ENCODE measurements at places on chromosomes 11 and 22. TPM values are rescaled to one million over a fixed set of nuclear protein-coding genes. Genes with fewer than 3 reads are reported as not detected.

The CENATAC gene
- polyA plus RNA-seq = 33.5 TPM

The MS4A12 gene
- polyA plus RNA-seq = not detected

The NRXN2 gene
- 424 TPM for polyA plus RNA-seq

The NDUFC2 gene
- polyA plus RNA-seq = 275 TPM

The C1QTNF4 gene
- polyA plus RNA-seq = 113 TPM

The C11orf97 gene
- polyA plus RNA-seq = 1.3 TPM

The KREMEN1 gene
- polyA plus RNA-seq = 9.5 TPM

The HSPB2 gene
- polyA plus RNA-seq = 4.3 TPM

The PATE4 gene
- polyA plus RNA-seq = 0.27 TPM

The LMO1 gene
- 8.2 TPM for polyA plus RNA-seq

The TST gene
- polyA plus RNA-seq = 22.7 TPM

The PLCB3 gene
- 14.0 TPM for polyA plus RNA-seq

The INSC gene
- polyA plus RNA-seq = 5.7 TPM

The LMO2 gene
- 52.5 TPM for polyA plus RNA-seq

The UCP3 gene
- 5.5 TPM for polyA plus RNA-seq

The OAF gene
- 27.5 TPM for polyA plus RNA-seq

The CALCA gene
- polyA plus RNA-seq = 19.3 TPM

The OR51B4 gene
- polyA plus RNA-seq = not detected

The CCDC81 gene
- 4.6 TPM for polyA plus RNA-seq

The OR2AG2 gene
- 0.14 TPM for polyA plus RNA-seq

The TMEM132A gene
- polyA plus RNA-seq = 222 TPM

The MMP1 gene
- polyA plus RNA-seq = not detected

The MS4A1 gene
- 0.21 TPM for polyA plus RNA-seq

The TSPAN18 gene
- 87.2 TPM for polyA plus RNA-seq

The NTM gene
- 181 TPM for polyA plus RNA-seq

The CENPM gene
- 12.2 TPM for polyA plus RNA-seq

The SCGB1D2 gene
- not detected for polyA plus RNA-seq

The CCDC134 gene
- polyA plus RNA-seq = 5.8 TPM

The CYB5R2 gene
- polyA plus RNA-seq = 53.8 TPM

The TMPRSS4 gene
- polyA plus RNA-seq = 0.26 TPM

The CASP5 gene
- not detected for polyA plus RNA-seq

The CARD18 gene
- polyA plus RNA-seq = not detected

The ASPHD2 gene
- 12.0 TPM for polyA plus RNA-seq

The PRR33 gene
- 0.08 TPM for polyA plus RNA-seq

The FAM227A gene
- polyA plus RNA-seq = 6.5 TPM
